ENCODE measurements at places on chromosomes 6 and 20. TPM values are rescaled to one million over a fixed set of nuclear protein-coding genes. Genes with fewer than 3 reads are reported as not detected.

COL21A1 gene
- total RNA-seq = 21.6 TPM

SLC22A23 gene
- 11.7 TPM for total RNA-seq

PRND gene
- 0.33 TPM for total RNA-seq

TRIM26 gene
- 40.3 TPM for total RNA-seq

LYRM2 gene
- total RNA-seq = 15.0 TPM

NFKBIE gene
- total RNA-seq = 6.9 TPM

CAGE1 gene
- total RNA-seq = not detected

NTSR1 gene
- 54.0 TPM for total RNA-seq

GSTA1 gene
- total RNA-seq = not detected

SCRT2 gene
- not detected for total RNA-seq

RHAG gene
- total RNA-seq = 1.4 TPM

FAXC gene
- 33.2 TPM for total RNA-seq

SLC13A3 gene
- 4.2 TPM for total RNA-seq

PNPLA1 gene
- not detected for total RNA-seq

SMLR1 gene
- not detected for total RNA-seq

GTSF1L gene
- not detected for total RNA-seq

OR10C1 gene
- total RNA-seq = not detected

ZNF76 gene
- total RNA-seq = 32.5 TPM

FOXP4 gene
- 4.1 TPM for total RNA-seq

VEGFA gene
- 34.2 TPM for total RNA-seq

REPS1 gene
- 53.7 TPM for total RNA-seq

ZNF831 gene
- 0.71 TPM for total RNA-seq

TRIM40 gene
- total RNA-seq = not detected

HSPA12B gene
- total RNA-seq = 2.2 TPM
